ENCODE measurements at places on chromosomes 2 and 18.

DNA sequence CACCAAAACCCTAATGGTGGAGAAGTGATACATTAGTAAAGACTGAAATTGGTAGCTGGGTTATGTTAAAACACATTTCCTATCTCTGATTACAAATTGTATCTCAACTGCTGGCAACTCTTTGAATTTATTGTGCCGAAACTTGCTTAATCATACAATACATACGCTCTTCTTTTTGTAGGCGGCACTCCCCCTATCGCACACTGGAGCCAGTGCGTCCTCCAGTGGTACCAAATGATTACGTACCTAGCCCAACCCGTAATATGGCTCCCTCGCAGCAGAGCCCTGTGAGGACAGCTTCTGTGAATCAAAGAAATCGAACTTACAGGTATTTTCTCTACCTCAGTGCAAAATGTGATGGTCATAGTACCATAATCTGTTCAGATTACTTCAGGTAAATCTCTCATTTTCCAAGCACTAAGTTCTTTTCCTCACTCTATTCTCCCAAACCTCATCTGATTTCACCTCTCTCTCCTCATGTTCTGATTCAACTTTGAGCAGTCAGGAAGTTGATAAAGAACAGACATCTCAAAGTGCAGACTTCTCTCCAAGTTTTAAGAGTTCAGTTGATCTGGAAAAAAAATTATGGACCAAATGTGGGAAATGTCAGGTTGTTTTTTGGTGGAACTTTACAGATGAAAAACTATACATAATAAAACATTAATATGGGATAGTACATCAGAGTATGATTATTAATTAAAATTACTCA, 66.5 kb downstream of the ABI2 start:
- no peak for DNase-seq

- DNase-seq, result no peak
These were observed 57.9 kb downstream of the NXPH2 start for GRCh38 chr2:138722316-138722715.

DNA sequence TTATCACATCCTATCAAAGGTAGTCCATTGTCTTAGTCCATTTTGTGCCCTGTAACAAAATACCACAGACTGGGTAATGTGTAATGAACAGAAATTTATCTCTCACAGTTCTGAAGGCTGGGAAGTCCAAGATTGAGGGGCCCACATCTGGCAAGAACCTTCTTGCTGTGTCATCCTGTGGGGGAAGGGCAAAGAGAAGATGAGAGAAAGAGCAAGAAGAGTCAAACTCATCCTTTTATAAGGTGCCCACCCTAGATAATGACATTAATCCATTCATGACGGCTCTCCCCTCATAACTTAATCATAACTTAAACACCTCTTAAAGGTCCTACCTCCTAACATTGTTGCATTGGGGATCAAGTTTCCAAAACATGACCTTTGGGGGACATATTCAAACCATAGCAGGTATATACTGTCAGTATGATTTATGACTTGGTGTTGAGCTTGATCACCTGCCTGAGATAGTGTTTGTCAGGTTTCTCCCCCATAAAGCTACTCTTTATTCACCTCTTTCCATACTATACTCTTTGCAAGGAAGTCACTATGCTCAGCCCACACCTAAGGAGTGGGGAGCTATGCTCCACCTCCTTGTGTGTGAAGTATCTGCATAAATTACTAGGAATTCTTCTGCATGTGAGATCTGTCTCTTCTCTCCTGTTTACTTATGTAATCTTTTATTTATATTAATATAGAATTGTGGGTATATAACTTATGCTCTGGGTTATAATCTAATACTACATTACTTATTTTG, 5.2 kb upstream of the MAP3K2 start:
- DNase-seq, result no peak

DNA sequence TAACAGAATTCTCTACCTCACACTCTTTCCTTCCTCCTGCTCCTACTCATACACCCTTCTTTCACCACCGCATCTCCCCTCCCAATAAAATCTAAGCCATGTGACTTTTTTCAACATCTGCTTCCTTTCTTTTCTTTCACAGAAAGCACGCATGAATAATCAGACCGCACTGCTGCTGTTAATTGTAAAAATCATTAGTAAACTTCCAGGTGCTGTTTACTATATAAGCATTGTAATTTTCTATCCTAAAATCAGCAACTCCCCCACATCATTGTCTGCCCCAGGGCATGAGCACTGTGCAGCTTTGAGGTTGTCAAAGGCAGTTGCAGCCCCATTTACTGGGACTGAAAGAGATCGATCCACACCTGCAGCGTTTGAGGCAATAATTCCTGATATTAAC, 782.6 kb upstream of the ID2 start:
- DNase-seq, result no peak

- DNase-seq, result no peak
These were observed 172.2 kb downstream of the SUCLG1 start for GRCh38 chr2:84286878-84287277.

DNA sequence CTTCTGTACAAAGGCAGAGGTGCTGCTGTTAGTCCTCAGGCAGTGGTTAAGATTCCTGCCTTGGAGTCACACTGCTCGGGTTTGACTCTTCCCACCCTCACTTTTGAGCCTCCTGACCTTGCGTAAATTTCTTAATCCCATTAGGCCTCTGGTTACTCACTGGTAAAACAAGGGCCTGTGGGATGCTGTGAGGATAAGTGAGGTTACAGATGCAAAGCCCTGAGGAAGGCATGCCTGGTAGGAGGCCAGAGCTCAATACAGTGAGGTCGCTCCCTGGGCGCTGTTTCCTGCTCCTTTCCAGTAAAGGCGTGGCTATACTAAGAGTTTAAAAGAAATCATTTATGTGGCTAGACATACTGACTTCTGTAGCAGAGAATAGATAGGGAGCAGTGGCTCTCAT, 127.5 kb upstream of the TMEM200C start:
- DNase-seq, result no peak
